Right lung (tissue), 10 donors: ENCODE measurements at places on chromosomes 3 and 15. TPM values are rescaled to one million over a fixed set of nuclear protein-coding genes. Genes with fewer than 3 reads are reported as not detected.

The DNAJB8 gene
- not detected for polyA plus RNA-seq

The GHRL gene
- 69.0 TPM for polyA plus RNA-seq

The RUBCN gene
- 13.9 TPM for polyA plus RNA-seq

The DCBLD2 gene
- polyA plus RNA-seq: 45.2 TPM

The PRKCI gene
- 41.0 TPM for polyA plus RNA-seq

The ZIC4 gene
- 0.08 TPM for polyA plus RNA-seq

The NANOGP8 gene
- 0.48 TPM for polyA plus RNA-seq

The SYNPR gene
- 0.25 TPM for polyA plus RNA-seq

The CFAP100 gene
- 0.80 TPM for polyA plus RNA-seq

The MYRIP gene
- polyA plus RNA-seq: 0.66 TPM

The HHATL gene
- polyA plus RNA-seq: 3.0 TPM

The ARHGEF3 gene
- polyA plus RNA-seq: 21.8 TPM
